NCI-H446 (cell line): ENCODE measurements at places on chromosomes 4 and X.

GRCh38 chr4:5888222-5889001, 4.5 kb downstream of the CRMP1 start:
- DNase-seq, result no peak

DNA sequence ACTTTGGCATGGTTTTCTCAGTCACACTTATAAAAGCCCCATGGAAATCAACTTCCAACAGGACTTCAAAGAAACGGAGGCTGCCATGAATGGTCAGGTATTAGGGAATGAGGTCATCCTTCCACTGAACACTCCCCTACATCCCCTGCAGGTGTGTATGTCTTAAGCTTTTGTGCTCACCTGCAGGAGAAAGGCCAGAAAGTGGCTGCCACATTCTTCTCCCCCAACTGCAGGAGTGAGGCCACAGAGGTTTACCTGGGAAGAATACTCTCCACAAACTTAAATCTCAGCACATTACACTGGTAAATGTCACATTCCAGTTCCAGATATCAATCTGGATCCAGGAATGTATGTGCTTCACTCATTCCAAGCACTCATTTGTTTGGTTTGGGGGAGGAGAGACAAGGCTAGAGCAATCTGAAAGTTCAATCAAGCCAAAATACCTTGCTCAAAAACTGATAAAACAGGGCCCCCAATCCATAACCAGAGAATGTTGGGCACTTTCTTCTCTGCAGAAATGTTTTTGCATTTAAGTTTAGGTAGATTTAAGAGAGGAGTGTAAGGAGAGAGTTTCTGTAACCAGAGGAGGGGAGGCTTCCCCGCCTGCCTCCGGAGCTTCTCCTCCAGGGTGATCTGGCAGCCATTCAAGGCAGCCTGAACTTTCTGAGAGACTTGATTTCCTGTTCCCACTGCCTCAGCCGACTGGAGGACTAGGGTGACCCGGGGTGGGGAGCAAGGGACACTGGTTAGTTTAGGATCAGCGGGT, 15.4 kb downstream of the FAM9C start:
- no peak for DNase-seq

GRCh38 chr4:82934441-82934840, 33.9 kb downstream of the THAP9 start:
- no peak for DNase-seq

- DNase-seq, result no peak
These were observed 71.7 kb downstream of the CFAP299 start for GRCh38 chr4:80407246-80407645.

DNA sequence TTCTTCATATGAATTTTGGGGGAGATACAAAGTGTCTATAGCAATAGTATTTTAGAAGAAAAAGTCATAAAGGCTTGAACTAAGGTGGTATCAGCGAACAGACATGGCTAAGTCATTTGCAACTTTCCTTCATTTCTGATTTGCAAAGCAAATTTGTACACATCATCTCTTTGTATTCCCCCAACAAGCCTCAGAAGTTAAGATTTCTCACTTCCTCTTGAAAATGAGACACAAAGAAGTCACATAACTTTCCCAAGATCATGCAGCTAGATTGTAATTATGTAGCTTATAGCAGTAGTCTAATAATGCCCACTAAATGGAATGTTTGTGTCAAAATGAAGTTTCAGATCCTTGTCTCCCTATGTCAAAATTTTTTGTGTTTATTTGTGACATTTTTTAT, 709.8 kb upstream of the HS3ST1 start:
- DNase-seq, result no peak

DNA sequence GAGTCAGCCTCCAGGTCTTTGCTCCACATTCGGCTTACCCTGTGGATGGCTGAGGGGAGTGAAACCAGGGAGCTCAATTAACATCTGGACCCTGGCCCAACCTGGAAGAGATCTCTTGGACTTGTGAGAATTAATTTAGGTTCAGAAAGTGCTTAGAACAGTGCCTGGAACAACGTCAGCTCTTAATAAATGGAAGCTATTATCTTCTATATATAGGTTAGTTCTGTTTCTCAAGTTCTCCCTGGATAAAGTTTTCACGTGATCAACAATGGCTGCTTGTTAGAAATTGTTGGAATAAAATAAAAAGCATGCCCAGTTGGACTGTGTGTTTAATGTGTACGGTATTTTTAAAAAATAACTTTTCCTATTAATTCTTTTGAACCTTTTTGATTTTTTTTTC, 80.8 kb downstream of the TRIML1 start:
- DNase-seq, result no peak

DNA sequence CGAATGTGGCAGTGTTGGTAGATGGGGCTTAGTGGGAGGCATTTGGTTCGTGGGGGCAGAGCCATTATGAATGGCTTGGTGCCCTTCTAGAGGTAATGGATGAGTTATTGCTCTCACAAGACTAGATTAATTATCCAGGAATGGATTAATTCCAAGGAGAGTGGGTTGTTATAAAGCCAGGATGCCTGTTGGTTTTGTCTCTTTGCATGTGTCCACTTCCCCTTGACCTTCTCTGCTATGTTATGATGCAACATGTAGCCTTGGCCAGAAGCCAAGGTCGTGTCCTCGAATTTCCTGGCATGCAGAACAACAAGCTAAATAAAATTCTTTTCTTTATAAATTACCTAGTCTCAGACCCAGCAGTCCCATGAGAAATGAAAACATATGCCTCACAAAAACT, 111.2 kb upstream of the PLS3 start:
- DNase-seq, result no peak

DNA sequence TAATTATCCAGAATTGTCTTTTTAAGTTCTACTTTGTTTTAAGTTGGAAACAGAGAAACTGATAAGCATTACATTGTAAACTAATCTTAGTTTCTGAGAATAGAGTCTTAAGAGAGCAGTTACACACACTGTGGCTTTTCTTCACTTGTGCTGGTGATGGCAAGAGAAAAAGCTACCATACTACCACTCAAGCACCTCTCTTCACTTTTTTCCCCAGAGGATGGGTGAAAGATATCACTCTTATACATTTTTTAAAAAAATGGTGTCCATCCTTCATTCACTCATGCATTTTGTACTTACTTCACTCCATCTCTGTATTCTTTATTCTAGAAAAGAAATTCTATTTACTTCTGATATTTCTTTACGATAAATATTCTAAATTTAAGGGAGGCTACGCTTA, 42.5 kb upstream of the GRID2 start:
- DNase-seq, result no peak
